ENCODE measurements at places on chromosomes 7 and 10. TPM values are rescaled to one million over a fixed set of nuclear protein-coding genes. Genes with fewer than 3 reads are reported as not detected.

DNA sequence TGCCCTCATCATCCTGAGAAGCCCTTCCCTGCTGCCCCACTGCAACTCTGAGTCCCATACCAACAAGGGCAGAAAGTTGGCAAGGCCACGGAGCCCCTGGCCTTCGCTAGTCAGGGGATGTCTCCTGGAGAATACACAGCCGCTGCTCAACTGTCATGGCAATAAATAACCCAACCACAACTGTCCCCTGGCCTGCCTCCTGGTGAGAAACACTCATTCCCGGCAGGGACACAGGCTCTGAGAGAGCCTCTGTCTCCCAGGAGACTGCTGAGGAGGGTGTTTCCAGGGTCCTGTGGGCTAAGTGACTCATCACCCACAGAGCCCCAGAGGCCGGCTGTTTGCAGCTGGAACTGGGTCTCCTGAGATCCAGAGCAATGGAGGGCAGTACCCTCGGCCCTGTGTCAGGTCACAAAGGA, 354.1 kb downstream of the TNS3 start:
- DNase-seq = no peak

The ALOX5 gene
- polyA plus RNA-seq = 2.8 TPM

DNA sequence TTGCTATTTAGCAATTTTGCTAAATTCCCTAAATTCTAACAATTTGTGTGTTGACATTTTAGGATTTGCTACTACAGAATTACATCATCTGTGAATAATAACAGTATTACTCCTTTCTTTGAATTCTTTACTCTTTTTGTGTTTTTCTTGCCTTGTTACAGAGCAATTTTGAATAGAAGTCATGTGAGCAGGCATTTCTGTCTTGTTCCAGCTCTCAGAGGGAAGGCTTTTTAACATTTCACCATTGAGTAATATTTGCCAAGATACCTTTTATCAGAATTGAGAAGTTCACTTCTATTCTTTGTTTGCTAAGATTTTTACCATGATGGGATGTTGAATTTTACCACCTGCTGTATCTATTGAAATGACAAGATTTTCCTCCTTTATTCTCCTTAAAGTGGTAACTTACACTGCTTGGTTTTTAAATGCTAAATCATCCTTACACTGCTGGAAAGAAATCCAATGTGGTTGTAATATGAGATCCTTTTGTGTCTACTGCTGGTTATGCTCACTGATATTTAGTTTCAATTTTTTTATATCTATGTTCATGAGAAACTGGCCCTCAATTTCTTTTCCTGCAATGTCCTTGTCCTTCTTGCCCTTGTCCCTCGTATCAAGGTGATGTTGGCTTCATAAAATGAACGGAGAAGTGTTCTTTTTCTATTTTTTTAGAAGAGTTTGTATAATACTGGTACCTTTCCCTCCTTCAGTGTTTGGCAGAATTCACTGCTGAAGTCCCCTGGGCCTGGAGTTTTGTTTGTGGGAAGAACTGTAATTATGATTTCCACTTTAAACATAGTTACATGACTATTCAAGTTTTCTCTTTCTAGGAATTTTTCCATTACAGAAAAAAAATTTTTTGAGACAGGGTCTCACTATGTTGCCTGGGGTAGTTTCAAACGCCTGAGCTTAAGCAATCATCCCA, 50.3 kb upstream of the ATP6V0A4 start:
- DNase-seq = no peak

DNA sequence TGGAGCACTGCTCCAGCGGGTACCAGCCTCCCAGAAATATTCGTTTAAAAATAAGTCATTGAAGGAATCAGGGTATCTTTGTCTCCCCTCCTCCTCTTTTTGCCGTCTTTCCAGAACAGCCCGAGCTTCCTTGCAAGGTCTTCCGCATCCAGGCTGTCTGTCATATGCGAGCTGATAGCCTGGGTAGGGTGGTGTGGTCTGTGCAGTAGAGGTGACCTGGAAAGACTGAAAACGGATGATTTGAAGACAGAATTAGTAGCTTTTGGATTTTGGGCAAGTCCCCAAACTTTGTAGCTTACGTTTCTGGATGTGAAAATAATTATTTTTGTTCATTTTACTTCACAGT, 480 bp downstream of the VPS50 start:
- DNase-seq = peak; percentile 22

GRCh38 chr7:130488392-130489139, 3.3 kb upstream of the MEST start:
- no peak for DNase-seq

GRCh38 chr10:72234560-72235095, 18.6 kb upstream of the ASCC1 start:
- no peak for DNase-seq

The PTF1A gene
- not detected for polyA plus RNA-seq

DNA sequence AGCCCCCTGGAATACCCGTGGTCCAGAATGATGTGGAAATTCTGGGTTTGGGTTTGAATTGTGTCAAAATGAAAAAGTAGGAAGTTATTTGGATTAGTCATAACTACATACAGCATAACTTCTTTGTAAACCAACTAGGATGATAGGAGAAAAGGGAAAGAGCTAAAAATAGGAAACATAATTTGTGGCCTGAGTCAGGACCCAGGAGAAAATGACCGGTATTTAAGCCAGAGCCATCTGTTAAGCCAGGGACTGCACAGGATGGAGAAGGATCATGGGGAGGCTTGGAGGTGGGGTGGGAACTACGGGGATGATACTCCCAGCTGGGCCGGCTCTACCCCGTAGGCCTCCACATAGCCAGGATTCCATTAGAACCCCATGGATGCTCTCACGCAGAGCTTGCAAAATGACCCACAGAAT, 98.6 kb downstream of the MYOF start:
- no peak for DNase-seq

GRCh38 chr10:129893104-129894089, 70.7 kb downstream of the EBF3 start:
- DNase-seq = no peak

GRCh38 chr7:112176693-112177415, 29.3 kb downstream of the DOCK4 start:
- no peak for DNase-seq

All from GM23338 (cell line).